Skeletal muscle cell (primary cell): ENCODE measurements at places on chromosomes 2 and 18.
A peak's percentile ranks its signal among the peaks of the same experiment; 100 is the strongest.

GRCh38 chr2:208783184-208783583 lies 376.6 kb downstream of the PTH2R start:
- DNase-seq = no peak

DNA sequence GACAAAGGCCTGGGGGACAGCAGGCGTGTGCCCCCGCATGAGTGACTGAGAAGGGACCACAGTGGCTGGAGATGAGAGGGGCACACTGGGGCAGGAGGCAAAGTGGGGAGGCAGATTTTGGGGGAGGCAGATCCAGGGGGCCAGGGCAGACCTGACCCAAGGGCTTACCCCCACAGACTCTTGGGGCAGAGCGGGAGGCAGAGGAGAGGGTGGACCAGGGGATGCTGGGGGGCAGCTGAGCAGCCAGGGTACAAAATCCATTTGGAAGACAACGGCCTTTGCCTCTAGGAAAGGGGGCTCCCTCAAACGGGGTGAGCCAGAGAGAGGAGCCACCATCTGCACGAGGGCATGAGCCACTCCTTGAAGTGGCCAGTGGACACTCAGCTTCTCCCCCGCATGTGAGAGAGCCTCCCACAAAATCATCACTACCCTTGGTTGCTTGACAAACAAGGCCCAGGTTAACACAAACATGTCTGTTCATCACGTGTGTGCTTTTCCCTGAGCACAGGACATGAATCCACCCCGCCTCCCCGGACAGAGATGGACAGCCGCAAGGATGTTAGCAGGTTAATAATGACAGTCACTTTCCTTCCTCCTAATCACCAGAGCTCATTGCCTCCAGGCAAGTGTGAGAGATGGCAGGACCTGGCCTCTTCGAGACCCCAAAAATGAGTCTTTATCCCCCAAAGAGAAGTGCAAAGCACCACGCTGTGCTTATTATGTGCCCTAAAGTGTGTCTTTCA lies 72.0 kb upstream of the RAB6C start:
- DNase-seq = no peak

- DNase-seq = no peak
Observed at GRCh38 chr2:127593228-127594115, 52.5 kb upstream of the GPR17 start.

- no peak for DNase-seq
Observed at GRCh38 chr2:2464094-2464493, 133.0 kb upstream of the MYT1L start.

GRCh38 chr18:73119574-73119973 lies 251.8 kb upstream of the NETO1 start:
- no peak for DNase-seq

DNA sequence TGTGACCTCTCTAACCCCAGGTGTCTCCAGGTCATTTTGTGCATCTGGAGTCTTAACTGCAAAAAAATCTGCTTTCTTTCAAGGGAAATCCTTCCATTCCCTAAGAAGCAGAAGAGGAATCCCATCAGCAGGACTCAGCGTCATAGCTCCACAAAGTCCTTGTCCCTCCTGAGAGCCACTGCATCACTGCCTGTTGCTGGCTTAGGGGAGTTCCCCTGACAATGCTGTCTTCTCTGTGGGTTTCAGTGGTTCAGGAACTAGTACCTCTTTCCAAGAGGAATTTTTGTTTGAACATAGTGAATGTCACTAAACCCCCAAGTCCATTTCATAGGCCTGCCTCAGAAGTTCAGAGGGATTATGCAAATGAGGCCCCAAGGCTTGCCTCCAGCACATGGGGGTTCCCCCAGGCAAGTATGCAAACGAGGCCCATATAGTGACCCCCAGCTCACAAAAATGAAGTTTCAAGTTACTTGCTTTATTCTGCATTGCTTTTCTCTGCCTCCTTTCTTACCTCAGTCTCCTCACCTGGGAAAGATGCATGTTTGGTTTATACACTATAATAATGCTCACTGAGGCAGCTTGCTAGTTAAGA lies 513.9 kb upstream of the MEX3C start:
- DNase-seq = no peak

GRCh38 chr2:213451542-213452239 lies 167.4 kb downstream of the SPAG16 start:
- no peak for DNase-seq

DNA sequence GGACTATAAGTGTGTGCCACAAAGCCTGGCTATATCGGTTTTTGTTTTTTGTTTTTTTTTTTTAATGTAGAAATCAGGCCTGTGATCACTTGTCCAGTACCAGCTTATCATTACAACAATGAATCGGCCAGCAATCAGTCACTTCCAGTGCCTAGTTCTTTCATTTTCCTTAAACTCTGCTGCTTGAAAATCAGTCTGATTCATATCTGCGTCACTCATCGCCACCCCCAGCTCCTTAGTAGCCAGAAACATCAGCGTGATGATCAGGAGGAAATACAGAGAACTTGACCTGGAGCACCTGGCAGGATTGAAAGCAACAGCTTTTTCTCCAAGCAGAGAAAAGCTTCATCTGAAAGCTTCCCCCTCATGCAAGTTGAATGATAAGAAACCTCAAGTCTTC lies 75.4 kb downstream of the SPTBN1 start:
- DNase-seq = no peak

DNA sequence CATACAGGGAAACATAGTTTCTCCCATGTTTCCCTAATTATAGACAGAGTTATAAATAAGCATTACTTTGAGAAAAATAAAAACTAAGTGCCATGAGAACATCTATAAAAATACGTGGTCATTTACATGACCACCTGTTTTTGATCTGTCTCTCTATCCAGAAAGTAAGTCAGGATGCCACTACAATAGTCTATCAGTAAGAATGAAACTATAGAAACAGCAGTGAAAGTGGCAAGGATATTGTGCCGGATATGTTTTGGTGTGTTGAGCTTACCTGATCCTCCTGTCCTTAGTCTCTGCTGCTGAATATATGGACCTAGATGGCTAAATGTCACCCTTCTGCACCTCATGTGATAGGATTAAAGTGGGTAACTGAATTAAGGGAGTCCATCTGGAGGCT lies 512.4 kb downstream of the LRP1B start:
- DNase-seq = no peak

- DNase-seq = no peak
Observed at GRCh38 chr2:185130685-185131084, 532.4 kb downstream of the ZNF804A start.

GRCh38 chr2:196336207-196336606 lies 164.8 kb upstream of the STK17B start:
- DNase-seq = no peak

DNA sequence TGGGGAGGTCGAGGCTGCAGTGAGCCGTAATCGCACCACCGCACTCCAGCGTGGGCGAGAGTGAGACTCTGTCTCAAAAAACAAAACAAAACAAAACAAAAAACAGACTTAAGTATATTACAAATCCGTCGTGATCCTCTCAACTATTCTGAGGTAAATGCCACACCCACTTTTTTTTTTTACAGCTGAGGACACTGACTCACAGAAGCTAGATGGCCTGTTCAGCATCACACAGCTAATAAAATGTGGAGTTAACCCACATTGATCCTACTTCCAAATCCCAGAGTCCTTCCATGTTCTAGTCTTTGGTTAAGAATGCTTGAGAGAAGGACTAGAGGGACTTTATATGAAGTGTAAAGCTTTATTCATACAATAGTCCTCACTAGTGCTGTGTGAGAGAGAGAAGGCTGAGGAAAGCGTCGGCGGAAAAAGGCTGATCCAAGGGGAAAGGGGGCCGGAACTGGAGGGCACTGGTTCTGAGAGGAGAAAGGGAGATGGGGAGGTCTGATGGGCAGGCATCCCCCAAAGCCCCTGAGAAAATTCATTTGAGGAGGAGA lies 627 bp downstream of the RNF25 start:
- no peak for DNase-seq

GRCh38 chr2:88813612-88814011 lies 122.1 kb downstream of the RPIA start:
- DNase-seq = no peak

GRCh38 chr18:59917422-59917821 lies 17.6 kb downstream of the PMAIP1 start:
- no peak for DNase-seq

DNA sequence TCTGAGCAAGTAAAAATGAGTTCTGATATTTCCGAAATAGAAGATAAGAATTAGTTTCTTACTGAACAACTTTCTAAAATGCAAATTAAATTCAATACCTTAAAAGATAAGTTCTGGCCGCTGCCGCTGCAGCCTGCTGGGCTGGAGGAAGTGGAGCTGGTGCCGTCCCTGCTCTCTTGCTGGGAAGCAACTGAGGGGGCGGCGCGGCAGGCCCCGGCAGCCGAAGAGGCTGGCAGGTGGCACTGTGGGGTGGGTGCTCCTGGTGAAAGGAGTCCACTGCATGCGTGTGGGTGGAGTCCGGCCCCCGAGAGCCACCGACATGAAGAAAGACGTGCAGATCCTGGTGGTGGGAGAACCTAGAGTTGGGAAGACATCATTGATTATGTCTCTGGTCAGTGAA lies 89.5 kb upstream of the ZNF519 start:
- DNase-seq = no peak

- no peak for DNase-seq
Observed at GRCh38 chr2:20452551-20452950, 5.7 kb downstream of the RHOB start.

- DNase-seq = no peak
Observed at GRCh38 chr2:181877181-181877664, 14.3 kb upstream of the ITPRID2 start.

GRCh38 chr2:71148506-71149063 lies 18.2 kb downstream of the MPHOSPH10 start:
- no peak for DNase-seq

DNA sequence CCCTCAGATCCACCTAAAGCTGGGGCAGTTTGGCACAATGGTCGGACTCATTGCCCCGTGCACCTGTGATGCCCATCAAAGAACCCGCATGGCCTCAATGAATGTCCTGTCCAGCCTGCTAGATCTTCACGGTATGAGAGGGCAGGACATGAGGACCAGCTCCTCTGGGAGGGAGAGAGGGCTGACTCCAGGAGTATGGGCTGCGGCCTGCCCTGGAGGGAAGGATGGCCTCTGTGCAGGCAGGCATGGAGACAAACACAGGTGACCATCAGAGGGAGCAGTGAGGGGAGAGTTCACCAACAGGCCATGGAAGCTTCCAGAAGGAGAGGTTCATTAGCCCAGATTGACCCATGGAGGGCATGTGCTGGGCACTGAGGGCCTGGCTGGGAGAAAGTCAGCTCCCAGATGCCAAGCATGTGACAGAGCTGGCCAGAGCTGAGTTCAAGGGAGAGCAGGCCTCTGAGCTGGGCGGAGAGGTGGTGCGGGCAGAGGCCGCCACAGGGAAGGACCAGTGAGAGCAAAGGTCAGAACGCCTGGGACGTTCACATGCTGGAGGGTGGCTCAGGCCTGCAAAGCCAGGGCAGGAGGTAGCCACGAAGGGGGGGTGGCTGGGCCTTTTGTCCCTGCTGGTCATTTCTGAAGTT lies 36.2 kb downstream of the HJURP start:
- DNase-seq = no peak

- DNase-seq = no peak
Observed at GRCh38 chr18:23682472-23682871, 6.8 kb upstream of the LAMA3 start.

GRCh38 chr18:35355140-35355618 lies 11.0 kb upstream of the ZNF24 start:
- peak; percentile 64 for DNase-seq

GRCh38 chr2:57796527-57796926 lies 250.1 kb upstream of the VRK2 start:
- no peak for DNase-seq
